Caudate nucleus (tissue), 63 donors: ENCODE measurements at places on chromosomes 13 and 19.
A peak's percentile ranks its signal among the peaks of the same experiment; 100 is the strongest.

- DNase-seq = no peak
Observed at GRCh38 chr19:29171525-29171924, 41.4 kb downstream of the UQCRFS1 start.

DNA sequence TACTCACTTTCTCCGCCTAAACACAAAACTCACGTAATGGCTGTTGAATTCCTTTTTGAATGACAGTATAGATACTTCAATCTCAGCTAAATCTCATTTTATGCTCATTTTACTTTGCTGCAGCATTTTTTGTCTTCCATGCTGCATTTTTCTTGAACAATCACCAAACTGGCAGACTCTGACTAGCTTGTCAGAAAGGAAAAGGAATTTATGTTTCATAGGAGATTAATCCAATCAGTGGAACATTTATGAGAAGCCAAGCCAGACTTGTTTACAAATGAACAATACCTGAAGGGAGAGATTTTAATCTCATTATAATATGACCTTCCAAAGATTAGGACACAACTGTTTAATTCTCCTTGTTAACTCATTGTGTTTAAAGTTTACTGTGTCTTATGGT lies 1044.3 kb downstream of the DIAPH3 start:
- DNase-seq = no peak

GRCh38 chr19:46890423-46891170 lies 29.8 kb downstream of the ARHGAP35 start:
- DNase-seq = no peak

GRCh38 chr19:5136073-5136855 lies 167.4 kb downstream of the KDM4B start:
- DNase-seq = no peak

DNA sequence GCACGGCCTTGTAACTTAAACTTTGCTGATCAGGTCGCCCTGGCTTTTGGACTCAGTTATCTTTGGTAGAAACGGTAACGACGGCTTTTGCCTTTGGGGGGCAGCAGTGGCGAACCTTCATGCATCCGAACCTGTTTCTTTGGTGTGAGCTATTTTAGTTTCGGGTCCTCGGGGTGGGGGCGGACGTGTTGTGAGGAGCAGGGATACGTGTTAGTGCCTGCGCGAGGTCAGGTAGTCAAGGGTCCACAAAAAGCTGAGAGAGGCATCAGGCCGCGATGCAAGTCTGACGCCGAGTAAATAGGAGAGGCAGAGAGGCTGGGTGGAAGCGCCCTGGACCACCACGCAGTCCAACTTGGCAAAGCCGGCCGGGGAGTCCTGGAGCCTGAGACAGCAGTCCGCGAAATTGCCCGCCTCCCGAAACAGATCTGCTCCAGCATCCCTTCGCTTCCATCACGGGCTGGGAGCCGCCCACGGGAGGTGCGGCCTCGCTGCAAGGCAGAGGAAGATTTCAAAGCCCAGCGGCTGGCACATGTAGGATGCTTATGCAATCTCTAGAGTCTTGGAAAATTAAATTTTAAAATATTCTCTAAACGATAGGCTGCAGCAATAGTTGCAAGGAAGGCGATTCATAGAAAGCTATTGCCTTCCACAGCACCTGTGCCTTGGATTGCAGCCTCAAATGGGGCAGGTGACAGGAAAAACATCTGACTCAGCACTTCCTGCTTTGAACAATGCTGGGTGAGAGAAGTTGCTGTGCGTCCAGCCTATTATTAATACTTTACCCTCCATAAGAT lies 4.6 kb upstream of the TPP2 start:
- DNase-seq = peak; percentile 85

- DNase-seq = no peak
Observed at GRCh38 chr19:6014551-6015135, 36.7 kb upstream of the RANBP3 start.

DNA sequence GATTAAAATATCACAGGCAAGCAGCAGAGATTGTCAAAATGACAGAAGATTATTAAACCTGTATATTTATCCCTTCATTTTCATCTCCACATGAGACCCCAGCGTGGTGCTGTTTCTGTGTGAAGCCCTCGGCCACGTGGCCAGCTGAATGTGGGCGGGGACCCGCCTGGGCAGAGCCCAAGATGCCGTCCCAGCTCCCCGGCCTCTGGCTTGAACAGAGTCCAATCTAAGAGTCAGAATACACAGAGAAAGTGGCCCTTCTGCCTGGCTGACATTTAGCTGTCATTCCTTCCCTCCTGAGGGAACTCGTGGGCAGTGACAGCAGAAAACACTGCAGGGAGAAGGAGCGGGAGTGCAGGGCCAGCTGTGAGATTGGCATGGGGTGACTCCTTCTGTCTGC lies 34.9 kb upstream of the UQCRFS1 start:
- DNase-seq = no peak

- DNase-seq = no peak
Observed at GRCh38 chr19:16834747-16835146, 5.5 kb downstream of the SIN3B start.

GRCh38 chr19:7769171-7769570 lies 6.1 kb downstream of the CLEC4M start:
- DNase-seq = no peak

DNA sequence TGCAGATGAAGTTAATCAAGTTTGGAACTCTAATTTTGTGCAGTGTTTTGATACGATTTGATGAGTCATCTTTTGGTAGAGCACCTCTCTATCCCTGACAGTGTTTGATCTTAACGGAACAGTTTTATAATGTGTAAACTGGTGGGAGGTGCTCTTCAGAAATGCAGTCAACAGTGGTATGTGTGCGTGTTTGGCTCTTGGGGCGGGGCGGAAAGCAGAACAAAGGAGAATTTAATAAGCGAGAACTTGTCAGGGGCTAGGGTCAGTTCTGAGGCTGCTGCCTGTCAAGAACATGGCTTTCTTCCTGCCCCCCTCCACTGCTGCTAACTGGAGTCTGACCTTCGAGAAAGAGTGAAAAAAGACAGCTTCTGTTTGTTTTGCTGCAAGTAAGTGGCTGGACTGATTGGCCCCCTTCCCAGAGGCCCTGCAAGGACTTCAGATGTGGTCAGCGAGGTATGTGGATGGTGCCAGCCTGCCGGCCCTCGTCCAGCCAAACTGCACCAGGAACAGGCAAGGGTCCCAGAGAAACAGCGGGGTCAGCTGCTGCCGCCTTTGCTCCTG lies 40.8 kb downstream of the BBC3 start:
- peak; percentile 52 for DNase-seq

DNA sequence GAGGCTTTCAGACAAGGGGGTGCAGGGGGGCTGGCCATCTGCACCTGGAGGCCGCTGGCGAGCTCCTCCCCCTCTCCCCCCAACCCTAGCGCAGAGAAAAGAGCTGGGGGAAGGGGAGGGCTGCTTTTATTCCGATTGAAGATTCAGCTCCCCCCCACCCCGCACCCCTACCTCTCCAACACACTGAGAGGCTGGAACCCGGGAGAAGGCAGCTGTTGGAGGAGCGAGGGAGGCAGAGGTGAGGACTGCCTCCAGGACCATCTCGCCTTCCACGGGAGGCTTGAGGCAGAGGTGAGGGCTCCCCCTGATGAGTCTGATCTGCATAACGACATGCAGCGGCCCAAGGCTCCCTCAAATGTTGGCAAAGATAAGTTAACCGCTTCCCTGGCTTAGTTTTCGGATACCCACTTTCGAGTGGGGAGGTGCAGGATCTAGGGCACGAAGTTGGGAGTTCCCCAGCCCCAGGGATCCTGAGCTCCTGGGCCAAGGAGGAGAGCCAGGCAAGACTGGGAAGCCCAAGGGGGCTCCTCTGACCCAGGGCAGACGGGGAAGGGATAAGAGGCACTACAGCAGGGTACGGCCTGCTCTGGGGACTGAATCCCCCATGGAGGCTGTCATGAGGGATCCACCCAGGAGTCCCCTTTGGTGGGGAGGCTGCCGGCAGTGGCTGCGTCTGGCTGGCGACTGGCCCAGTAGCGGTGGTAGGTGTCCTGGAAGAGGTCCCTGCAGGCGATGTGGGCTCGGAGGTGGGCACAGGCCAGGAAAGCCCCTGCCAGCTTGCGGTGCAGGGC lies 1.2 kb upstream of the NUMBL start:
- DNase-seq = no peak
